Stimulated activated CD4-positive, alpha-beta T cell treated with anti-CD3 and anti-CD28 coated beads, Interleukin-1b, Interleukin-23, amount 100 ng/mL, for 4 hours (primary cell): ENCODE measurements at places on chromosomes 1 and 21.

GRCh38 chr1:8133190-8133589 lies 107.1 kb upstream of the ERRFI1 start:
- no peak for DNase-seq

DNA sequence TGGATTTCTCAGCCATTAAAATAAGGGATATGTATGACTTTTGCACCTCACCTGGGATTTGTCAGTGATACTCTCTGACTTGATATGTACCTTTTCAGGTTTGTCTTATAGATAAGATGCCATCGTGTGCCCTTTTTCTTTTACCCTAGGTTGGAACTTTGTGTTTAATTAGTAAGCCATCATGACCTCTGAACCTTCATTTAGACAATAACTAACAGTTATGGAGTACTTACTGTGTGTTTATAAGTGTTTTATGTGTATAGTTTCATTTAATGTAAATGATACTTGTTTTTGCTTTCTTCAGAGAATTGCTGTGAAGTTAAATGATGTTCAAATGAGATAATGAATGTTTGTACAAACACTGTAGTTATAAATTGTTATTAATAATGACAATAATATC lies 14.4 kb downstream of the HS2ST1 start:
- no peak for DNase-seq

DNA sequence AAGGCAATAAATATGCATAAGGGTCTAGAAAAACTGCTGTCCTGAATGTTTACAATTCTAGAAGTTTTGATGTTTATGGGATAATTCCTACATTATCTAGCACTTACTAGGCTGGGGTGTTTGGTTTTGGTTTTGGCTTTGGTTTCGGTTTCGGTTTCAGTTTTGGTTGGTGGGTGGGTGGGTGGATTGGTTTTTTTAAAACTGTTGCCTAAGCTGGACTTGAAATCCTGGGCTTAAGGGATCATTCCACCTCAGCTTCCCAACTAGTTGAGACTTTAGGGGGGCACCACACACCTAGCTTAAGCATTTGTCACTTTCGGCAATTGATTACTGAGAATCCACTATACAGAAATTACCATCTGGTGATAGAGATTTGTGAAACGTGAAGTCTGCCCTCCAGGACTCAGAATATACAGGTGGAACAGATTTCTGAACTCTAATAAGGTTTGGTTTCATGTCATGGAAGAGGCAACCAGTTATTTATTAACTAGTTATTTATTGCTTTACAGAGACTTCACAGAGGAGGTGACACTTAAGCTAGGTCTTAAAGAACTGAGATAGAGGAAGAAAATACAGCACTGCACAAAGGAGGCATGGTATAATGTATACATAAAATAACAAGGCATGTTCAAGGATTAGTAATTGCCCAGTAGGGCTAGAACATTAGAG lies 69.6 kb downstream of the PIK3R3 start:
- DNase-seq = peak; percentile 16

- DNase-seq = no peak
Observed at GRCh38 chr1:234014208-234014607, 109.7 kb downstream of the SLC35F3 start.

- no peak for DNase-seq
Observed at GRCh38 chr1:83499998-83500397, 498.9 kb downstream of the TTLL7 start.

- no peak for DNase-seq
Observed at GRCh38 chr1:88890791-88891317, 513 bp downstream of the GTF2B start.

DNA sequence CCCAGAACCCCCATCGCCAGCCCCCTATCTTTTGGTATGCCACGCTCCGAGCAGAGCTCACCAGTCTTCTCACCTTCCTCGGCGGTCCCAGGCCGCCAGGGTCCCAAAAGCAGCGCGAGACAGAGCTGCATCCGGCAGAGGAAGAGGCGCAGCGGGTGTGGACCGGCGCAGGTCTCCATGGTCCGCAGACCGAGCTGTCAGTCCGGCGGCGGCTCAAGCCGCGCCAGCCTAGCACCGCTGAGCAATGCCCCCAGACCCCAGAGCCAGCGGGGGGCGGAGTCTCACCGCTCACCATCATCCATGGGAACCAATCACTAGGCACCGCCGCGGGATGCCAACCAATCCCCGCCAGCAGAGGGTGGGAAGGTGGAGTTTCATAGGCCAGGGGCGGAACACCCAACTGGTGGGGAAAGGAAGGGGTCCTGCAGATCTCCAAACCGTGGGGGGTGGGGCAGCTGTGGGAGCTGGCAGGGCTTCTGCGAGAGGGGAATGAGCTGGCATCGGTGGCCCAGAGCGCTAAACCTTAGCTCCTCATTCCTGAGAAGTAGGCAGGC lies at the start of gene EPHA10:
EPHA10 (minus strand) TSS at position 233 of the 554 bp plus-strand sequence; CDS start at position 179, 54 bp downstream.
- no peak for DNase-seq

DNA sequence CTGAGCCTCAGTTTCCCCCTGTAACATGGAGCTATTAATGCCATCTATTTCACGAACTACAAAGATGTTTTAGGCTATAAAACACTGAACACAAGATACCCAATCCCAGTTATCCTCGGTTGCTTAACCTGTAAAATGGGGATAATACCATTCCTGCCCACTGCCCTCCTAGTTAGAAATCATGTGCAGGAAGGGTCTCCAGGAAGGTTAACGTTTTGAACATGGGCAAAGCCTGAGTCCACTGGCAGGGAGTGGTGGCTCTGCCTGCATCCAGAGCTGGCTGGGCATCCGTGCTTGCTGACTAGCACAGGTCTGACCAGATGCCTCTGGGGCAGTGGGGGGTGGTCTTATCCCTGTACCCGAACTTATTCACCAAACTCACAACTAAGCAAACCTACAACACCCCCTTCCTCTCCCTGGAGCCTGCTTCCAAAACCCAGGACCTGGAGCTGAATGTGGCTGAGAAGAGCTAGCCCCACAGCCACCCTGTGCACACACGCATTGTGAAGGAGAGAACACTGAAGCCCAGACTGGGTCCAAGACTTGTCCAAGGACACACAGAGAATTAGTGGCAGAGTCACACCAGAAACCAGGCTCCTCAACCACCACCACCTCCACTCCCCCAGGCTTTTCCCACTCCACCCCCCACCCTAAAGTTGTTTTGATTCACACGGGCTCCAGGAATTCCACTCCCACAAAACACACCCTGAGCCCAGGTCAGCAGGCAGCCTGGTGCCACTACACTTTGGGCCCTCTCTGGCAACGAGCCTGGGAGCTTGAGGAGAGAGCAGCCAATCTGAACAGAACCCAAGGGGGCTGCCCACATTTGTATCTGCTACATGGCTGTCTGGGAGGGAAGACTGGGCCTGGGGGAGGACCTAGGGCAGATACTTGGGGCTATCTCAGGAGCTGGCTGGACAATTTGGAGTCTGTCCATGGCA lies 1.6 kb downstream of the E2F2 start:
- no peak for DNase-seq

- no peak for DNase-seq
Observed at GRCh38 chr1:36987276-36987675, 47.0 kb downstream of the GRIK3 start.

- DNase-seq = no peak
Observed at GRCh38 chr1:244231193-244231571, 180.1 kb downstream of the ZBTB18 start.

- no peak for DNase-seq
Observed at GRCh38 chr21:21631961-21632360, 633.8 kb downstream of the NCAM2 start.

GRCh38 chr1:236705771-236706170 lies 19.5 kb downstream of the ACTN2 start:
- DNase-seq = no peak

GRCh38 chr1:201026836-201027235 lies 3.3 kb upstream of the KIF21B start:
- DNase-seq = no peak

DNA sequence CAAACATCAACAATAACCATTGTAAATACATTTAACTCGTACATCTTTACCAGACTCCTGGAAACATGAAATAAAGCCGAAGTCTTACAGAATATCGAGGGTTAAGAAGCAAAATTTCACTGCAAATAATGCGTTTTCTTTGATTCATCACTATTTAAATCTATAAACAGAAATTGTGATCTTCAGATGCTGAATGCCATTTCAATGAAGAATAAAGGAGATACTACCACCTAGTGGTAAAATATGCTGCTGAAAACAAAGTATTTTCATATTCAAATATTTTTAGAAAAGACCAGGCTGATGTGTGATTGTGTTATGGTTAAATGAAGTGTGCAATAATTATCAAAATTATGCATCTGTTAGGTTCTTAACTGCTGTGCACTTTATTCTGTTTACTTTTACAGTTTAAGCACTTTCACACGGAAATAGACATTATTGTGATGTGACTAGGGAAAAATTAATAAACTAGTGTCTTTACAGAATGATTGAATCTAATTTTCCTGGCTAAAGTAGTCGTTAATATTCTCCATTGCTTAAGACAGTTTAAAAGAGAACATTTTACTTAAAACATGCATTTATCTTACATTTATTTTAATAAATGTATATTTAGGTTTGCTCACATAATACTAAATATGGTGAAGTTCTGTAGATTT lies 1093.1 kb downstream of the MRPL39 start:
- no peak for DNase-seq

DNA sequence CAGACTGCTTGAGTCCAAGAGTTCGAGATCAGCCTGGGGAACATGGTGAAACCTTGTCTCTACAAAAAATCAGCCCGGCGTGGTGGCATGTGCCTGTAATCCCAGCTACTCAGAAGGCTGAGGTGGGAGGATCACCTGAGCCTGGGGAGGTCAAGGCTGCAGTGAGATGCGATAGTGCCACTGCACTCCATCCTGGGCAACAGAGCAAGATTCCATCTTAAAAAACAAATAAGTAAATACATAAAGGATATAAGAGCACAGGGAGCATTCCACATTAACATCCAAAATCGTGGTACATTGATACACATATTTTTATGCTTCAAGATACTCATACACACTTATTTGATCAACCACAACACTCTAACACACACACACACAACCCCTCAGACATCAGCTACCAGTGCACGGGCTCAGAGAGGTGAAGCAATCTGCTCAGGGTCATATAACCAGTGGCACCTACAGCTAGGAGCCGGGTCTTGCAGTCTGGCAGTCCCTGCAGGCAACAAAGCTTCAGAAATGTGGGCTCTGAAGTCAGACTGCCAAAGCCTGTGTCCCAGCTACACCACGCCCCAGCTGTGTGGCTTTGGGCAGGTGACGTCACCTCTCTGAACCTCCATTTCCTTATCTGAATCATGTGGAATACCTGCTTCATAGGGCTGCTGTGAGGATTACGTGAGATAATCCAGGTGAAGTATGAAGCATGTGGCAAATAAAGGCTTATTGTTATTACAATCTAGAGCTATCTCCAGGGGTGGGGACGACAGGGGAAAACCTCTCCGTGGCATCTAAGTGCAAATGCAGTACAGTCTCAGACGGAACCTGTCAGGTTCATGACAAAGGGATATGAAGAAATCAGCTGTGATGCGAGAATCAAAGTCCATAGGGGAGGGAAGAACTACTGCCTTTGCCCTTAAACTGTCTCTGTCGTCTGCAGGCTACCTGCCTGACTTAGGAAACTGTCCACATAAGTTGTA lies 4.8 kb upstream of the CRYBG2 start:
- no peak for DNase-seq

DNA sequence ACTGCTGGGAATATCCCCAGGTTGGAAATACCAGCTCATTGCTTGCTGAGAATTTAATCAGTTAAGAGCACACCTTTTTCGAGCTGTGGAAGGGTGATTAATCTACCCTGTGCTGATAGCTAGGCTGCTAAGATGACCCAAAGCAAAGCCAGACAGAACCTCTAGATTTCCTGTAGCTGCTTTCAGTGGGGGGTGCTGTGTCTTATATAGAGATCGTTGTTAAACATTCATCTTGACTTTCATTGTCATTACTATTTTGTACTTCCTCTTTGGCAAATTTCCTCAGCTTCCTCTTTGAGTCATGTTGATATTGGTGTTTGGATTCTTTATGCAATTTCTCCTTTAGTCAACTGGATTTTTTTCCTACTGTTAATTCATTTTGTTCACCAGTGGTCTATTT lies 155.3 kb downstream of the DISC1 start:
- no peak for DNase-seq

DNA sequence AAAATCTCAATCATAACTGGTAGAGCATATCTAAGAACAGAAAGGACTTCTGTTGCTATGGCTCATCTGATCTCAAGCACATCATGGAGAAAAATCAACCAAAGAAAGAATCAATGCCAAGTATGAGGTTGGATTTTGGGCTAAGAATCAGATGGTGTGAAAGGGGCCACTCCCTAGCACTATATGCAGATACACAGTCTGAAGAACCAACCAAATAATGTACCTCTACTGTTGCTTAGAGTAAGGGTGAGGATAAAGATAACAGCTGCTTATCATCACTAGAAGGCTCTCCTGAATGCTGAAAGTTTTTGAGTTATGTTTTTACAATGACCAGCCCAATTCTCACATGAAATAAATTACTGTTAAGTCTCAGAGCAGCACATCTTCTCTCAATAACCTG lies 35.6 kb downstream of the ST7L start:
- DNase-seq = no peak

GRCh38 chr1:220761688-220762427 lies 13.7 kb downstream of the MTARC2 start:
- DNase-seq = no peak

- peak; percentile 1 for DNase-seq
Observed at GRCh38 chr1:7549277-7550161, 221.6 kb upstream of the VAMP3 start.

- no peak for DNase-seq
Observed at GRCh38 chr1:203271962-203272632, 33.2 kb upstream of the BTG2 start.

- DNase-seq = no peak
Observed at GRCh38 chr1:192453360-192453992, 122.1 kb upstream of the RGS1 start.

- no peak for DNase-seq
Observed at GRCh38 chr1:24319962-24320361, 805 bp downstream of the GRHL3 start.

DNA sequence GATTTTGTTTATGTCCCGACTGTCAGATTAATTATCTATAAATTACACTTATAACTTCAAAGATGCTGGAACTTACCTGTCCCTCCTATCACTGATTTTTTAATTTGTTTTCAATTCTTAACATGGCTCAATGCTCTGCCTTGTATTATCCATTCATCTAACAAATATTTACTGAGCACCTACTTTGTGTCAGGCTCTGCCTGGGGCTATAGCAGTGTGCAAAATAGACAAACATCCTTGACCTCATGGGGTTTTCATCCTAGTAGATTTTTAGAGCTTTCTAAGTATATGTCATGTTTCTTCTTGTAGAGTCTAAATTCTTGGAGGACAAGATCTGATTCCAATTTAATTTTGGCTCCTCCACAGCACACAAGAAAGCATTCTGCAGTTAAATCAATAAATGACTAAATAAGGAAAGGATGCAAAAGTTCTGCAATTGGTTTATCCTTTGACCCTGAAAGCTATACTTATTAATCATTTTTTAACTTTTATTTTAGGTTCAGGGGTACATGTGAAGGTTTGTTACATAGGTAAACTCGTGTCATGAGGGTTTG lies 10.8 kb upstream of the SMYD2 start:
- DNase-seq = no peak

- no peak for DNase-seq
Observed at GRCh38 chr1:156012051-156012817, 8.5 kb downstream of the SSR2 start.
